ENCODE measurements at places on chromosomes 2 and 18.

GRCh38 chr2:104858006-104858978 is 4.4 kb downstream of the POU3F3 start:
- DNase-seq = no peak

- no peak for DNase-seq
Observed at GRCh38 chr2:112162956-112163355, 24.8 kb downstream of the FBLN7 start.

DNA sequence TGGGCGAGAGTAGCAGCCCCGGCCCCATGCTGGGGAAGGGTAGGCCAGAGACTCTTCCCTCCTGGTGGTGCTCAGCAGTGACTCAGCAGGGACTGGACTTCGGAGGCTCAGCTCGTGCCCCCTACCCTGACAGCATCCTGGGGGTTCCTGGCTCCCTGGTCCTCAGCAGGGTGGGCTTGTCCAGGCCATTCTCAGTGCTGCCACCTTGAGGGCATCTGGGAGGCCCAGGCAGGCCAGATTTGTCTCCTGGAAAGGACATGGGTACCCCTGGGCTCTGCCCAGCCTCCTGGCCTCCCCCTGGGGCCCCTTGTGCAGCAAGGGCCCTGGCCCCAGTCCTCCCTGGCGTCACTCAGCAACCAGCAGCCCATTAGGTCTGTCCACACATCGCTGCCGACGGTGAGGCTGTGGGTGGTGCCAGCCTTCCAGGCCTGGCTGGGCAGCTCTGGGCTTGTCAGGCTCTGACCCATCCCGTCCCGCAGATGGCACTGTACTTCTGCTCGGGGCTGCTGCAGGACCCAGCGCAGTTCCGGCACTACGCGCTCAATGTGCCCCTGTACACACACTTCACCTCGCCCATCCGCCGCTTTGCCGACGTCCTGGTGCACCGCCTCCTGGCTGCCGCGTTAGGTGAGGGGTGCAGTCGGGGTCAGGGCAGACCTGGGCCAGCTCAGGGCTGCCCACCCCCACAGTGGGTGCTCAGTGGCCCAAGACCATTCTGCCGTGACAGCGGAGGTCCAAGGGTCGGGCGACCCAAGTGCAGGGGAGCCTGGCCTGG is 45.0 kb upstream of the ALPP start:
- DNase-seq = no peak

- no peak for DNase-seq
Observed at GRCh38 chr2:51222106-51222505, 190.2 kb upstream of the NRXN1 start.

- DNase-seq = no peak
Observed at GRCh38 chr2:224772494-224772893, 56.3 kb upstream of the CCDC195 start.

Measured in D721Med (cell line).